ENCODE measurements at places on chromosomes 6 and 20. TPM values are rescaled to one million over a fixed set of nuclear protein-coding genes. Genes with fewer than 3 reads are reported as not detected.

Gene TAAR6
- total RNA-seq, result not detected

Gene ECT2L
- not detected for total RNA-seq

Gene SMLR1
- total RNA-seq, result not detected

Gene TULP1
- not detected for total RNA-seq

Gene VNN1
- 0.29 TPM for total RNA-seq
